ENCODE measurements at places on chromosomes 2 and 18.

GRCh38 chr2:136210455-136210805 lies 92.5 kb upstream of the CXCR4 start:
- peak; percentile 45 for DNase-seq

- DNase-seq = no peak
Observed at GRCh38 chr2:170222298-170222697, 44.4 kb downstream of the MYO3B start.

DNA sequence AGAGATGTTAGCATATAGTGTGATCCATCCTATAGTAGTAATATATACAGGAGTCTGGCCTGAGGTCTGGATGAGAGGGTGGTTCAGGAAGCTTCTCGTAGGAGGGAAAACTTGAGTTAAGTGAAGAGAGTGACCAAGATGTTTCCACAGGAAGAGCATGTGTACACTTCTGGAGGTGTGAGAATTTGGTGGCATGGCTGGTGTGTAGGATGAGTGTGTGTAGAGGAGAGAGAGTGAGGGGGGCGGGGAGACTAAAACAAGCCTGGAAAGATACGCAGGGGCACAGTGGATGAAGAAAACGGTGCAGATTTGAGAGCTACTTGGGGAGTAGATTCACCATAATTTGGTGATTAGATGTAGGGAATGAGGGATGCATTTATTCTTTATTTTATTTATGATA lies 43.5 kb upstream of the CTLA4 start:
- no peak for DNase-seq

DNA sequence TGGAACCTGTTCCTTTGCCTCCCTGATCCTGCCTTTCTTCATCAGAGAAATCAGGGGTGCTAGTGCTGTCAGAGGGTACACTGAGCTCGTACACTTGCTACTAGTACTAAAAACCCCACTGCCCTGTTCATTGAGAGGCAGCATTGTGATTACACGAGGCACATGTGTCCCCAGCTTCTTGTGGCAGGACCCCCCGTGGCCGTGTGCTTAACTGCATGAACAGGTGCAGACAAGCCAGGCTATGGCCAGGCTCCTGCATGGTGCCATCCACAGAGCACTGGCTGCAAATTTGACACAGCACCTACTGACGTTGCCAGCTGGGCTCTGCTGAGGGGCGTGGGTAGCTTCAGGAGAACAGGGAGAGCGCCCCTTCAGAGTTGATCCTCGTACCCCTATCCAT lies 248.4 kb downstream of the GLI2 start:
- DNase-seq = no peak

DNA sequence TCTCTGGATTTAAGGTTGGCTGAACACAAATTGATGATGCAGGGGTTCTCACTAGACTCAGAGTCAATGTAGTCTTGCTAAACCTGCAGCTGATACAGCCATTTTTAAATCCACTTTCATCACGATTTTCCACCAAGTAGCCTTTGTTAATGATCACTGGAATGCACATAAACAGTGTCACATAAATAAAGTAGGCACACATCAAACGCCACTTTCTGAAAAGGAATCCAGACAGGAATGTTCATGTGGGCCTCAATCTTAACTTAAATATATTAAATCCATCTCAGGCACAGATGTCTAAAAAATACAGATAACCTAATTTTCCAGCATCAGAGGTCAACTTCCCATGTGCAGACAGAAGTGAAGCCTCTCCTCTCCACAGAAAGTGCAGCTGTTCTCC lies 58.3 kb downstream of the LAMA1 start:
- no peak for DNase-seq

GRCh38 chr2:224208007-224208406 lies 168.9 kb upstream of the SERPINE2 start:
- no peak for DNase-seq

DNA sequence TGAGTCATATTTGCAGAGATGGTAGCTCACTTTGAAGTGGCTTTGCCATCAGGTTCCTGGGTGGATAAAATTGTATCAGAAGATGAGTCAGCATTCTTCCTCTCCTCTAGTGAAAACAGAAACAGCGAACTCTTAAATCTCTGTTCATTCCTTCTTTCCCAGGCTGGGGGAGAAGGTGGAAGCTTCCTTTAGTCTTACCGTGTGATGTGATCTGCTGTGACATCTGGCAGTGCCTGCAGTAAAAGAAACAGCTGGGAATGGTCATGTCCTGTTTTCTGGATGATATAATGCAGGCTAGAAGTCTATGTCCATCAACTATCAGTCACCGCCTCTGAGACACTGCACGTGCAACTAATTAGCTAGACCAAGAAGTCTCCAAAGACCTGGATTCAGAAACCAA lies 171.6 kb downstream of the VAPA start:
- DNase-seq = peak; percentile 53

- no peak for DNase-seq
Observed at GRCh38 chr2:53356291-53356905, 411.2 kb upstream of the CHAC2 start.

DNA sequence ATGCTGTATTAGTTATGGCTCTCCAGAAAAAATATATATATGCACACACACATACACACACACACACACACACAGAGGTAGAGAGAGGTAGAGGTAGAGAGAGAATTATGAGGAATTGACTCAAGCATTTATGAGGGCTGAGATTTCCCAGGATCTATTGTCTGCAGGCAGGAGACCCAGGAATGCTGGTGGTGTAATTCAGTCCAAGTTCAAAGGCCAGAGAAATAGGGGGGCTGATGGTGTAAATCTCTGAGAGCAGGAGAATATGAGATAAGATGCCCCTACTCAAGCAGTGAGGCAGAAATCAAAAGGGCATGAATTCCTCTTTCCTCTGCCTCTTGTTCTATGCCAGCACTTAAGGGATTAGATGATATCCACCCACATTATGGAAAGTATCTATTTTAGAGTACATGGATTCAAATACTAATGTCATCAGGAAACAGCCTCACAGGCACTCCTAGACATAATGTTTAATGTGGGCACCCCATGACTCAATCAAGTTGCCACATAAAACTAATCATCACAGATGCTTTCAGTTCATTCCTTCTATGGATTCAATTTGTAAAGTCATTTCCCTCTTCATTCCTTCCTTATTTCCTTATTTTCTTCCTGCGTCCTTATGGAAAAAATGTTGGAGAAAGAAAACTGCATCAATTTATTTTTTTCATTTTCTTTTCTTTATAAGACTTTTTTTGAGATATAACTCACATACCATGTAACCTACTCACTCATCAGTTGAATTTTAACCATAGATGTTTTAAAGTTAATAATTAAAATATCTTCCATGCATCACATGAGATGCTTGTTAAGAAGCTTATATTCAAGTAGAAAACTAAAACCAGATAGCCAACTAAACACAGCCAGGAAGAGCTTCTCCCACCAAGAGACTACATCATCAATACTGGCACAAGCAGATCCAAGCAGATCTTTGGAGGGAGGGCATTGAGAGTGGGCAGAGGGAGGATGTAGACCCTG lies 406.2 kb downstream of the MBD2 start:
- no peak for DNase-seq

GRCh38 chr2:37555457-37555856 lies 116.0 kb downstream of the CDC42EP3 start:
- no peak for DNase-seq

GRCh38 chr2:162155093-162155492 lies 3.0 kb upstream of the GCG start:
- DNase-seq = no peak

GRCh38 chr18:46332921-46333341 lies 228.7 kb downstream of the HAUS1 start:
- no peak for DNase-seq

GRCh38 chr18:24396082-24396633 lies 1.5 kb downstream of the OSBPL1A start:
- no peak for DNase-seq

GRCh38 chr2:185475914-185476313 lies 262.7 kb upstream of the FSIP2 start:
- DNase-seq = no peak

DNA sequence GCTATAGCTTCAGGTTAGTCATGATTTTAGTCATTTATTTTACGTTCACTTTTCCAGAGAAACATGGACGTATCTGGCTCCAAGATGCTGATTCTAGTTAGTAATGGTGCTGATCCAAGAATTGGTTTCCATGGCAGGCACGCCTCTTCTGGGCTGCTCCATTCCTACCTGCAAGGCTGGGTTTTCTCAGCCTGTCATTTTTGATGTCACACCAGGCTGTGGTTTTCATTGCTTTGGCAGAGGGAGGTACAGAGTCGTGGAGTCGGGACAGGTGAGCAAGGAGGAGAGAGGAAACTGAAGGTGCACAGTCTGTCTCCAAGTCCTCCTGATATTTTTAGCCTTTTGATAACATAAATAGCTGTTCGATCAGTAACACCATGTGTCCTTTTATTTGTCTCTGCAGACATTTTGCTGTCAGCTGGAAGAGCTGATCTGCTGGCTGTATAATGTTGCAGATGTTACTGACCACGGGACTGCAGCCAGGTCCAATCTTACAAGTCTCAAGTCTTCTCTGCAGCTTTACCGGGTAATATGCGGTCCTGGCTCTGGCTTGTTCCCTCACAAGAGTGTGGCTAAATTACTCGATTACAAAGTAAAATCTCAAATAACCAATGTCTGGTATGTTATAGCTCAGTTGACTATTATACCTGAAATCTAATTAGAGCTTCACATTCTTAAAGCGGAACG lies 17.8 kb downstream of the CEP68 start:
- DNase-seq = peak; percentile 83

- DNase-seq = no peak
Observed at GRCh38 chr2:53131416-53131815, 636.2 kb upstream of the CHAC2 start.

GRCh38 chr2:40317761-40318160 lies 134.1 kb downstream of the SLC8A1 start:
- no peak for DNase-seq

GRCh38 chr2:96512341-96512740 lies 7.2 kb upstream of the NEURL3 start:
- DNase-seq = no peak

- DNase-seq = no peak
Observed at GRCh38 chr2:227376656-227377396, 2.3 kb downstream of the TM4SF20 start.

DNA sequence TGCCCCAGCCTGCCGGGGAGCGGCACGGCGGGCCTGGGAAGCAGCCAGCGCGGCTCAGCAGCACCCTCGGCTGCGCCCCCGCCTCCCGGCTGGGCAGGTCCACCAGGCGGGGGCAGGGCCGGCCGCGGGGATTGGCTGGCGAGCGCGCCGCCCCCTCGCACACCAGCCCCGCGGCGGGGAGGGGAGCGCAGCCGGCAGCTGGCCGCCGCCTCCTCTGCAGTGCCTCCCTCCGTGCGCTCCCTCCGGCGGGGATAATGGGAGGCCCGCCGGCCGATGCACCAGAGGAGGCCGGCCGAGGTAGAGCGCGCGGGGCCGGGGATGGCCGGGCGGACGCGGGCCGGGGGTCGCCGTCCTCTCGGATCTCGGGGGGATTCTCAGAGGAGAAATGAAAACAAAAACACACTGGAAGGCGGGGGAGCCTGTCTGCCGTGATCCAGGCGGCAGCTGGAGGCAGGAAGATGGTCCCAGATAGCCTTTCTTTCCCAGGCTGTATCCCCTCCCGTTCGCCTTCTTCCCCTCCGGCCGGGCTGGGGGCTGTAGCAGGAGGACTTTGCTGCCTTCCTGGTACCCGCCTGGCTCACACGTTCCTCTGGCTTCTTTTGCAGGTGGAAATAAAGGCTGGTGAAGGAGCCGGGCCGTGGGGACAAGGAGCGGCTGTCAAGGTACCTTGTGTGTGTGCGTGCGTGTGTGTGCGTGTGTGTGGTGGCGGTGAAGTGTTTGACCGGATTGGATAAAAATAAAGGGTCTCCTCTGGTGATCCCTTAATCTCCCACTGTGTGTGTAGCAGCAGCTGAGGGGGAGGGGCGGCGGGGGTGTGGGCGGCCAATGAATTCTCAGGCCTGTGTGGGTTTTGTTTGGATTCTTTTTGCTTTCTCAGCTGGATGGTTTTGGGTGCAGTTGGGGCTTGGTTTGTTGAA lies 18.1 kb downstream of the TET3 start:
- peak; percentile 95 for DNase-seq

DNA sequence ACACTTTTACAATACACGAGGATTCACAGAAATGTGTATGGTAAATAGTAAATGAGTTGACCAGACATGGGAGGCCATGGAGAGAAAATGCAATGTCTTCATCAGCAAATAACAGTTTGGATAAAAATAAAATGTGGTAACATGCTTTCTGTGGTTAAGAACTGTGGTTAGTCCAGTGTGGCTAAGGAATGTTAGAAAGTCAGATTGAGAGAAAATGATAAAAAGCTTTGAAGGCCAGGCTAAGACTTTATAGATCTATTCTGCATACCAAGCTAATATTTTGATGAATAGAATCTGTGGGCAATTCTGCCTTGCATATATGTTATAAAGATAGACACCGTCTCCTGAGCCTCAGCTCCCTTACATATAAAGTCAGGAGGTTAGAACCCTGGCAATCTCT lies 215.9 kb downstream of the SOX11 start:
- DNase-seq = no peak

DNA sequence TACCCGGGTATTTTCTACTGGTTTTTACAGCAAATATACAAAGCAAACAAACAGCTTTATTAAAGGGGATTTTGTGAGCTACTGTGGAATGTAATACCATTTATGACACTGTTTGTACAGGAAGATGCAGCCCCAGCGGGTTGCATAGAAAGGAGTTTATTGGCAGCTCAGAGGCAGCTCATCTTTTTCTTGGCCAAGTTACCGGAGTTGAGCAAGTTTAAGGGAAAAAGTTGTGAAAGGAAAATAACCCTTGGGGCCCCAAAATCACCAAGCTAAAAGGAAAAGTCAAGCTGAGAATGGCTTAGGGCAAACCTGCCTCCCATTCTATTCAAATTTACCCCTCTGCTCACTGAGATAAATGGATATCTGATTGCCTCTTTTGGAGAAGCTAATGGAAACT lies 60.8 kb downstream of the MOB4 start:
- peak; percentile 93 for DNase-seq

- no peak for DNase-seq
Observed at GRCh38 chr2:30034052-30034775, 112.6 kb upstream of the YPEL5 start.

- peak; percentile 35 for DNase-seq
Observed at GRCh38 chr18:3328532-3328931, 66.6 kb downstream of the MYL12B start.

DNA sequence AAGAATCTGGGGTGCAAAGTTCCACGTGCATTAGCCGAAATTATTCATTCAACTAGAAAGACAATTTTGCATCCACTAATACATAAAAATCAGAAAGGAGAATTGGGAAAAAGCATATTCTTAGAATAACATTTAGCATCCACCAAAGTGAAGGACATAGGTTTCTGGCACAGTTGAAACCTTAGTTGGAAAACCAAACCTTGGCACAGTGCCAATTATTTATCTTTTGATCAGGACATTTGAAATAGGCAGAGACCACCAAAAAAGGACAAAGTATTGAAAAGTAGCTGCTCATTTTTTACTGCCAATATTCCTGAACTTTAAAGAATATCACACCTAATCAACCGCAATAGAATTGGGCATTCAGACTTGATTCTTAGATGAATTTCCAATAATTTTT lies 25.5 kb upstream of the NFU1 start:
- no peak for DNase-seq

Measured in muscle of leg (tissue), 16 donors.